Suprapubic skin (tissue), 4 donors: ENCODE measurements at places on chromosomes 4 and X. TPM values are rescaled to one million over a fixed set of nuclear protein-coding genes. Genes with fewer than 3 reads are reported as not detected.

PHEX gene
- total RNA-seq, result 0.32 TPM

GUCY2F gene
- not detected for total RNA-seq

PDE5A gene
- 11.9 TPM for total RNA-seq

KIT gene
- total RNA-seq, result 17.8 TPM

DNA sequence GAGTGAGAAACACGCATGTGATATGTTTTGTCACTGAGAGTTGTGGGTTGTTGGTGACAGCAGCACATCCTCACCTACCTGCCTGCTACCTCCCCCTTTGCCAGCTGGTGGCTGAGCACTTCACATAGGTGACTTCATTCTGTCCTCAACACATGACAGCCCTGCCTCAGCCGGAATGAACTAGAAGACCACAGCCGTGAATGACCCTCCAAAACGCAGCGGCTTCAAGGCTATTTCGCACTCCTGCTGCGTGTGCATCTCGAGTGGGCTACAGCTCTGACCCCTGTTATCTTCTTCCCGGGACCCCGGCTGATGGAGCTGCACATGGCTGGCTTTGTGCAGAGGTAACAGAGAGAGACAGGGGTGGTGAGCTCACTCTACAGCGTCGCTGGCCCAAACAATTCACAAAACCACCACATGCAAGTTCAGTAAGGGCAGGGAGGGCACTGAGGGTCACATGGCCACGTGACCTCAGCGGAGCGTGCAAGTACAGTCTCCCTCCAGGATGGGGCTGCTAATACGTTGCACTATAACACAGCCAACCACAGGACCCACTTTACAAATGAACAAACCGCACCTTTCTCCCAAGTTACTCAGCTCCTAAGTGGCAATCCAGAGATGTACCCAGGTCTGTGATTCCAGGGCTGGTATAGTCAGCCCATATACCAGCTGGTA lies 6.3 kb upstream of the PPP2R2C start:
- peaks cover 1% of the 10 kb centered on the region for H3K4me1 ChIP-seq
- no peak overlapping the region for H3K4me3 ChIP-seq
- H3K36me3 ChIP-seq, result no peaks in the 10 kb centered on the region

GRCh38 chrX:148573119-148573518 lies 72.7 kb downstream of the AFF2 start:
- H3K36me3 ChIP-seq, result no peaks in the 10 kb centered on the region
- no peak overlapping the region for H3K27ac ChIP-seq
- H3K4me1 ChIP-seq, result no peaks in the 10 kb centered on the region
- DNase-seq, result no peak
- no peak overlapping the region for H3K4me3 ChIP-seq
- H3K27me3 ChIP-seq, result no peaks in the 10 kb centered on the region

DNA sequence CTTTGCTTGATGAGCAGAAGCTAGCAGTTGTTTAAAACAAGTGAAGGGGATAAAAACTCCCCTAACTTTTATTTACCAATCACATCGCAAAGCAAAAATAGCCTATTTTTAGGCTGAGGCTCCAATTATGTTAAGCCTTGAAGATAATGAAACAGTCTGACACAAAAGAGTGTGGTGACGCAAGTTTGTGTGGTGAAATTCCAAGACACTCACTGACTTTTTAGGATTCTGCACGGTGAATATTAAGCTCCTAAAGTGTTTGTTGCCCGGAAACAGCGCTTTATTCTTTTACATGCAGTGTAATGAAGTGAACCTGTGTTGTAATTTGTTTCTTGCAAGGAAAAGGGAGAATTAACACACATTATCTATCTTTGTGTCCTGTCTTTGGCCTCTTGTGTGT lies 74.8 kb downstream of the POLA1 start:
- H3K27ac ChIP-seq, result no peak overlapping the region
- H3K4me1 ChIP-seq, result no peaks in the 10 kb centered on the region
- no peaks in the 10 kb centered on the region for H3K27me3 ChIP-seq
- no peak for DNase-seq
- H3K36me3 ChIP-seq, result no peaks in the 10 kb centered on the region

- H3K36me3 ChIP-seq, result no peaks in the 10 kb centered on the region
- no peak overlapping the region for H3K4me3 ChIP-seq
- H3K4me1 ChIP-seq, result no peaks in the 10 kb centered on the region
- DNase-seq, result no peak
Observed at GRCh38 chr4:155187989-155188388, 20.4 kb upstream of the NPY2R start.
